Sciatic nerve (tissue), 2 donors: ENCODE measurements at places on chromosomes 12 and 14. TPM values are rescaled to one million over a fixed set of nuclear protein-coding genes. Genes with fewer than 3 reads are reported as not detected.

APOF gene
- total RNA-seq, result not detected

SOCS4 gene
- 29.7 TPM for total RNA-seq

LRTM2 gene
- not detected for total RNA-seq

LMNTD1 gene
- total RNA-seq, result not detected

RNU4-1 gene
- 1,748 TPM for total RNA-seq

CFL2 gene
- 101 TPM for total RNA-seq

KNTC1 gene
- 11.3 TPM for total RNA-seq

CLEC1B gene
- not detected for total RNA-seq

DNA sequence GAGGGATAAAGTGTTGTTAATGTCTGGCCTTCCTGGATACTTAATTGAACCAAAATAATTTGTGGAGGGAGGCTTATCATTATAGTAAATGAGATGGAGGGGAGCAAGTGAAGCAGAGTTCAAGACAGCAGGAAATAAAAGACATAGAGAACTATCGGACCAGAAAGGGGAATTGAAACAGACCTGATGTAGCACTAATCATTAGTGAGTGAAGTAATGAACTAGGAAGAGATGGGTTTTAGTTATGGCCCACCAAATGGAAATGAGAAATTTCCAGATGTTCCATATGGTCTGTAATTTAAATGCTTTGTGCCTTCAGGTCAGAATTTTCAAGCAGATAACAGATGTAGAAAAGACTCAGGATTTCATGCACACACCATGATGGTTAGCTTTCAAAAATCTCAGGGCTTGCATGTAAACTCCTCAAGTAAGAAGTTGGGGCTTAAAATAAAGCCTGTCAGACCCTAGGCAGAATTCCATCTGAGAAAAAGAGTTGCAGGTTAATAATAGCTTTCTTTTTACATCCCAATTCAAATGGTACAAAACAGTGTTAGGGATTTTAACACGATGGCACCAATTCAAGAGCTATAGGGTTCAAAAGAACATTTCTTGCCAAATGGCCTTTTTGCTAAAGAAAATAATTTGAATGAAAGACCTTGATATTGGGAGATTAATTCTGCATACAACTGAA, 355.8 kb downstream of the FSCB start:
- no peak for DNase-seq

DNA sequence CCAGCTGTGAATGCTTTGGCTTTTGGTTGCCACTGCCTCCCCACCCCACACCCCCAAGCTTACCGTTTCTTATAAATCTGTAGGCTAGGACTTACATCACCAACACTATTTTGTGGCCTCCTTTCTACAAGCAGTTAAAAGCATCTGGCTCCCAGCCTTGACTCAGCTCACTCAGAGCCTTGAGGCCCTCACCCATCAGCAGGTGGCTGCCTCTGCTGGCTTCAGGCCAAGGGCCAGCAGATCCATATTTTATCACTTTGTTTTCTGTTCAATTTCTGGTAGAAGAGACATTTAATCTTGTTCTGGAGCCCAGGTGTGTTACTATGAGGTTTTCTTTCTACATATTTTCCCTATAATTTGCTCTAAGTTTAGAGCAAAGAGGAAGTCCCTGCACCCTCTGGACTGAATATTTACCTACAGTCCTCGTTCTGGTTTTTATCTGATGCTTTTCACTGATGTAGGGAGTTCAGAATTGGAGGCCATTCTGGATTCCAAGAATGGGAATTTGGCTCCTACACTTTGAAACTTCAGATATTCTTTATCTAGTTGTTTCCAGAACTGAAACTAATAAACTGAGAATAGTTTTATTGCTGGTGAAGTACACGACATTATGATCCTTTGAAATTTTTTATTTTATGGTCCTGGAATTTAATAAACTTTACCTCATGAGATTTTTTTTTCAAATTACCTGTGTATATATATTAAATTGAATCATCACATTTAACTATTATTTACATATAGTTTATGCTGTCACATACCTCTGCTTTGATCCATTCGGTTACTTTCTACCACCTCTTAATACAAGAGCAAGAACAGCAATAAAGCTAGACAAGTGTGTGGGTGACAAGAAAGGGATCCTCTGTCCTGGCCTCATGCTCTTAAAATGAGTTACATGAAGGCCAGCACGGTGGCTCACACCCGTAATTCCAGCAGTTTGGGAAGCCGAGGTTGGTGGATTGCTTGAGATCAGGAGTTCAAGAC, 22.2 kb downstream of the PLBD1 start:
- DNase-seq, result no peak

DNA sequence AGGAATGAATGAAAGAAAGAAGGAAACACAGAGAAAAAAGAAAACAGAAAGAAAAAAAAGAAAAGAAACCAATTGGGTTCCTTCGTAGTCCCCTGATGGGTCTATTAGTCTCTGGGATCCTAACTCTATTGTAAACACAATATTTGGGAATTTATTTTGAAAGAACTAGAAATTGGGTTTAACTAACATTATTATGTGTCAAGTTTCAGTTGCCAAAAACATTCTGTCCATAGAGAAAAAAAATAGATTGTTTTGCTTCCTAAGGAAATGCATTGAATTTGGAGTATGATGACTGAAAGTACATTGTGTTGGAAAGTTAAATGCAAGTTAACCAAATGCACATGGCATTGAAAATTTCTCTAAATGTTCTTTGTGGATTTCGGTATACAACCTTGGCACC, 52.8 kb upstream of the PPP1R12A start:
- DNase-seq, result no peak

GRCh38 chr14:67815573-67816225, 691 bp downstream of the ZFYVE26 start:
- DNase-seq, result no peak

DNA sequence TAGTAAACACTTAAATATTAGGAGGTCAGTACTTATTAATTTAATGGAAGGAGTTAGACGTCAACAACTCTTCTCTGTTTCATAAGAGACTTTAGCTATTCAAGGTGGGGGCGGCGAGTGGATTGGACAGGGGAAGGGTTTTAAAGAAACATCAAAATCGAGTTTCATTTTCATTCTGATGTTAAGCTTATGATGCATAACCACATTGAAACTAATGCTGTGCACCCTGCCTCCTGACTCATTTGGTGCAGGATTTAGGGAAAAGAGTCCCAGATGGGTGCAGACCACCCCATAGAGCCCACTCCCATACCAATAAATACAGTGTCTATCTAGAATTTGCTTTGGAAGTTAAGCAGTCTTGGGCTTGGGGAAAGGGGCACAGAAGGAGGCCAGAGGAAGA, 7.4 kb downstream of the ZBTB39 start:
- DNase-seq, result no peak

- no peak for DNase-seq
Observed at GRCh38 chr12:120539303-120539702, 5.1 kb downstream of the RNF10 start.

DNA sequence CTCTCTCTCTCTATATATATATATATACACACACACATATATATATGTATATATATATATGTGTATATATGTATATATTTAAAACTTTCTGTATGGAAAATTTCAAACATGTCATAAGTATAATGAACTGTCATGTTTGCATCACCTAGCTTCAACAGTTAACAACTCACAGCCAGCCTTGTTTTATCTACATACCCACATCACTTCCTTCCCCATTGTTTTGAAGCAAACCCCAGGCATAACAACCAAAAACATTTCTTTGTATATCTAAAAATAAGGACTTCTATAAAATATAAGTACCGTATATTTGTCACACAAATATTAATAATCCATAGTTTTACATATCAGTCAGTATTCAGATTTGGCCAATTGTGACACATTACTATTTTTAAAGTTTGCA, 57.4 kb downstream of the PAPOLA start:
- DNase-seq, result no peak

- no peak for DNase-seq
Observed at GRCh38 chr12:64923536-64923935, 99.1 kb downstream of the TBC1D30 start.

DNA sequence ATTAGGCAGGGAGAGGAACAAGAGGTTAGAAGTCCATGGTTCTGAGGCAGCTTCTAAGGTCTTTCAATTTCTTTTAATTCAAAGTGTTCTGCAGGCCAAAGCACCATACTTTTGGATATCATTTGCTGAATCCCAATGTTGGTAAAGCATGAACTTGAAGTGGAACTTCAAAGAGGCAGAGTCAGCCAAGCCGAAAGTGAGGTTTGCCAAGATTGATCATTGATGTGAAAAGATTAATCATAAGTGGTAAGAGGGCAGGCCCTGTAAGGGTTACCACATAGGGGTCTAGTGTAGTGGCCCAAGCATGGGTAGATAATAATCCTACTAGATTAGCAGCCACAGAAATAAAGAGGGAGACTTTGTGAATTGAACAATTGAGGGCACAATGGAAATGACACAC, 191.7 kb upstream of the DIO2 start:
- DNase-seq, result no peak

DNA sequence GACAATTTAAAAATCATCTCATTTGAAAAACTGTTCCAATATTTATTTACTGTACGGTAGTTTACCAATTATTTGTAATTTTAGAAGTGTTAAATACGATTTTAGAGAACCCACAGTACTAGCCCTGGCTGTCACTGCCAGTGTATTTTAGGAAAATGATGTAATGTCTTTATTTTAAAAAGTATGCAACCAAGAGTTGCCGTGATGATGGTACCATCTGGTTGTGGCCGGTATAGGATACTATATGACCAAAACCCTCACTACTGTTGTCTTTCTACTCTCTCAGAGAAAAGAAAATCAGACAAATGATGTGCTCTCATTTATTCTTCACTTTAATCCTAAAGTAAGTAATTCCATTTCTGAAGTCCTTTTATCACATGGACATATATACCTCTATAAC, 395.0 kb downstream of the FOXG1 start:
- no peak for DNase-seq

DNA sequence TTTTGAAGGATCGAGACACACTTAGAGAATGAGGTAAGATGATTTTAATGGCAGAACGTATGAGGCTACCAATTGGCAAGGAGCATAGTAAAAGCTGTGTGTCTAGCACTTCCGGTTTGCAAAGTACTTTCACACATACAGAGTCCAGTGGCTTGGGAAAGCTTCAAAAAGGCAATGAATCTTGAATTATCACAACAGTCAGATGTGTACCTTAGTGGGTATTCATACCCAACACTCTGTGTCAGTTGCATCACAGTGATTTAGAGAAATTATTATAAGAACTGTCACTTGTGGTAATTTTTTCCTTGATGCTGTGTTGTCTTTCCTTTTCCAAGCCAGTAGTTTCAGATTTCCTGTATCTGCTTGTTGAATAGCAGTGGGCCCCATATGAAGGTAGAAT, 424.1 kb downstream of the PCNX1 start:
- no peak for DNase-seq

- DNase-seq, result no peak
Observed at GRCh38 chr14:33257796-33258195, 319.1 kb downstream of the NPAS3 start.

DNA sequence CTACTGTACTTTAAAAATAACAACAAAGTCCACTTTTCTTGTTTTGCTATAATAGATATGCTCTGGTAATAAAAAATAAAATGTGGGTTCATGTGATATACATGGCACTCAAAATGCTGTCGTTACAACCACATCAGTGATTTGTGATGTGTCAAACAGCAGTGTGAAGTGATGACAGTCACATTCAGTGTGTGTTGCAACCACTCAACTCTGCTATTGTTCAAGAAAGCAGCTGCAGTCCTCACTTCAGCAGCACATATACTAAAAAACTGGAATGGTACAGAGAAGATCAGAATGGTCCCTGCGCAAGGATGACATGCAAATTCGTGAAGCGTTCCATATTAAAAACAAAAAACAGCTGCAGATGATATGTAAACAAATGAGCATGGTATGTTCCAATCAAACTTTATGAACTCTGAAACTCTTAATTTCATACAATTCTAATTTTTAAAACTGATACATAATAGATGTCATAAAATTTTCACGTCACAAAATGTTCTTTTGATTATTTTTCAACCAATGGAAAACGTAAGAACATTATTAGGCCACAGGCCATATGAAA, 6.7 kb downstream of the TRMT5 start:
- DNase-seq, result no peak

DNA sequence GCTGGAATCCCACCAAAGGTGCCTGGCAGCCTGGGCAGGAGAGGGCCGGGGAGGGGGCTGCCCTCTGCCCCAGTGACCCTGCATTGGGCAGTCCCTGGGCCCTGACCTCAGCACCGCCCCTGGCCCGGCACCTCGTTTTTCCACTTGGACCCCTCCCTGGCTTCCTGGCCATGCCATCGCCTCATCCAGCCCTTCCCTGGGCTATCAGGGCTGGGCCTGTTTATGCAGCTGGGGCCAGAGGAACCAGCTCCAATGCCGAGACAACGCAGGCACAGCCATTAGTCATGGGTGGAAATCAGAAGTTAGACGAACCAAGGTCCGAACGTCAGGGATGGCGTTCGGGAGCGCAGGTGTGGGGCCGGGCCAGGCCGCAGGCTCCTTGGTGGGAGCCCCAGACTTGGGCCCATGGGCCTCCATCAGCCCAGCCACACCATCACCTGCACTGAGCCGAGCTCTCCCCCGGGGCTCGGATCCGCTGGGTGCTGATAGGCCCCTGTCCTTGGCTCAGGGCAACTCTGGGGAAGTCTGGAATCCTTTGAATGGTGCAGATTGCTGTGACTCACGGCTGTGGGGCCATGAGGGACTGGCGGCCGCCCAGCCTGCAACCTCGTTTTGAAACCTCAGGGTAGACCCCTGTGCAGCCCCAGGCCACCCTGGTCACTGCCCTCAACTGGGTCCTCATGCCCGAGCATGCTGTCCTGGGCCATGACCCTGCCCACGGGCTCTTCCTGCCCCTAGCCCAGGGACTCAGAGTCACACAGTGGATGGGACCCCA, 169.4 kb downstream of the KIF26A start:
- no peak for DNase-seq

DNA sequence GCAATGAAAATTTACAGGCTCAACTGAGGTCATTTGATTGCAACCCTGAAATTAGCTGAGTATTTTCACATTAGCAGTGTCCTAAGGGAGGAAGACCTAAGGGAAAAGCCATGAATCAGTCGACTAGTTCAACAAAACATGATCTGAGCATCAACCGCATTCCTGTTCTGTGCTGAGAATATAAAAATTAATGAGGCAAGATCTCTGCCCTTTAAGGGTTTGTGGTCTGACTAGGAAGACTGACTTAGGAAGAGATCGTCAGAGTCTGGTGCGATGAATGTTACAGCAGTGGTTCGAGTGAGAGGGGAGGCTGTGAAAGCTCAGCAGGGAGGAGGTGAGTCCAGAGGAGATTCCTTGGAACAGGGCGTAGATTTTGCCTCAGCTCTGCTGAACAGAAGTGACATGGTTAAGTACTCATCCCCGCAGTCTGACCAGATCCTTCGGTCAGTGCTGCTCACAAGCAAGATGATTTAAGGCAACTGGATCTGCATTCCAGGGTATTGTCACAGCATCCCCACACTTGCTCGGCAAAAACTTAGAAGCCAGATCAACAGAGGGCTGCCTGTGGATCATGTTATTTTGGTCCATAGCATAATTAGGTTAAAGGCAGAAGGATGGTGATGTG, 49.6 kb downstream of the BMAL2 start:
- DNase-seq, result no peak

DNA sequence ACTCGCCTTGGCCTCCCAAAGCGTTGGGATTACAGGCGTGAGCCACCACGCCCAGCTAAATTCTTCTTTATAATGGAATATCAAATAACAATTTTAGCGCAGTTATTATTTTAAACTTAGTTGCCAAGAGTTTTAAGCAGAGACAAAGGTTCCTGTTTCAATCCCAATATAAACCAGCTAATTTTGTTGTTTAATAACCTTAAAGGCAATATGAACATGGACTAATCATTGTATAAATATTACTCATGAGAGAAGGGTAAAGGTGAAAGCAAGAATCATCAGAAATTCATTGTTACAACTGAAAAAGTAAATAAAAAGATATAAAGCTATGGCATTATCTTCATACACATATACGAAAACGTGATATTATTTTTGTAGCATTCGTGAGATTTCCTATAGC, 8.2 kb downstream of the DTD2 start:
- no peak for DNase-seq
